Esophagus squamous epithelium (tissue), 5 donors: ENCODE measurements at places on chromosomes 13 and 19.

- no peak for DNase-seq
Measured at GRCh38 chr19:28948566-28948965, 264.4 kb downstream of the UQCRFS1 start.

- no peak for DNase-seq
Measured at GRCh38 chr13:25084096-25084495, 11.8 kb upstream of the PABPC3 start.

GRCh38 chr19:11530432-11530831 is 1.5 kb upstream of the ECSIT start:
- no peak for DNase-seq

DNA sequence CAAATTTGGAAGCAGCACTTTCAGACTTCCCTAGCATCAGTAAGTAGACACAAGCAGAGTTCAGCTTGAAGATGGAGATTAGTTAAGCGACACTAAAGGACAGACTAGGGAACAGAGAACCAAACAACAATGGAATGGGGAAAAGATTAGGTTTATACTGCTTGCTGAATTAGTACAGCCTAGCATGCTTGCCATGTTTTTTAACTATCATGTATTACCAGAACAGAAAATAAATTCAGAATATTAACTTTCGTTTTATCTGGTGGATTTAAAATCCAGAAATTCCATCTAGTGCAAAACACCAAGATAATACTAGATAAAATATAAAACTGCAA is 451.5 kb upstream of the SLC10A2 start:
- no peak for DNase-seq

- DNase-seq: no peak
Measured at GRCh38 chr13:73954808-73955207, 179.4 kb downstream of the KLF12 start.

GRCh38 chr13:38670627-38671026 is 16.2 kb upstream of the FREM2 start:
- no peak for DNase-seq

DNA sequence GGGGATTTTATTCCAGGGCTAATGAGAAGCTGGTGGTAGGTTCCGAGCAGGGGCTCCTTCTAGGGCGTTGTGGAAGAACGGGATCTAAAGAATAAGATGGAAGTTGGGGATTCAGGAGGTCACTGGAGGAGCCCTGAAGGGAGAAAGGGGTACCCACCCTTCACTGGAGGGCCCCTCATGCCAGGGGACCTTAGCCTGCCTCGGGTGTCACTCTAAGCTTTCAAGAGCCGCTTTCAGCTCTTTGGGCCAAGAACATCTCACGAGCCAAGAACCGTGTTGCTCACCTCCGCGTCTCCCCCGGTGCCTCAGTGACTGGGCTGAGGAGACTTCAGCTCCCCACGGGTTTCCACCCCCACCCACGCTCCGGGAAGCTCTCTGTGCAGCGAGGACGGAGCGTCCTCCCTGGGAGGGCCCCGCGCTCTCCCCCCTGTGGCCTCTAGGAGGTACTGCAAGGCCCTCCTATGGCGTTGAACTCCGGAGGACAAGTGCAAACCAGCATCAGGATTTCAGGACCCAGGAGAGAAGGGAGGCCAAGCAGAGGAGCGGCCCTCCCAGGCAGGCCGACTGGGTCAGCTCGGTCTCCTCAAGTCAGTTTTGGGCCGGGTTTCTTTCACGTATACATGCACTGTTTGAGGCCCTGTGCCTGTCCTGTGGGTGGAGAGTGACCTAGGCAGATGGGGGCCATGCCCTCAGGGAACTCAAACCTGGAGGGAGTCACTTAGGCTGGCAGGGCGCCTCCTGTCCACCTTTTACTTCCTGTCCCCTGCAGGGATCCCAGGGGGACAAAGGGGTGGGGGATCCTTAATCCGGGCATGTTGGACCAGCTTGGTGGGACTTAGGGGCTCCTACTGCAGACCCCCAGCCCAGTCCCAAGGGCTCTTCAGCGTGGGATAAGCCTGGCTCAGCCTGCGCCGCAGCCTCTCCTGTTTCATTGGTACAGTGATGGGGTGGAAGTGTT is 5.1 kb upstream of the KRTDAP start:
- DNase-seq: no peak
